Spleen (tissue), 13 donors: ENCODE measurements at places on chromosomes 5 and 9. TPM values are rescaled to one million over a fixed set of nuclear protein-coding genes. Genes with fewer than 3 reads are reported as not detected.

Gene XPA
- 15.2 TPM for total RNA-seq

GRCh38 chr9:114995681-114996221, 65.4 kb upstream of the TNFSF8 start:
- H3K4me1 ChIP-seq: no peaks in the 10 kb centered on the region
- no peaks in the 10 kb centered on the region for H3K36me3 ChIP-seq
- H3K27ac ChIP-seq: peak overlapping the region; percentile 15
- H3K4me3 ChIP-seq: no peak overlapping the region
- no peak for DNase-seq

GRCh38 chr5:130963798-130964197, 201.3 kb downstream of the HINT1 start:
- H3K36me3 ChIP-seq: no peaks in the 10 kb centered on the region
- no peaks in the 10 kb centered on the region for H3K27me3 ChIP-seq
- no peak overlapping the region for H3K4me3 ChIP-seq
- no peaks in the 10 kb centered on the region for H3K4me1 ChIP-seq
- H3K27ac ChIP-seq: no peak overlapping the region

Gene CDH9
- total RNA-seq: not detected

Gene GPR151
- total RNA-seq: not detected
